ENCODE measurements at places on chromosomes 3 and 15. TPM values are rescaled to one million over a fixed set of nuclear protein-coding genes. Genes with fewer than 3 reads are reported as not detected.

GRCh38 chr3:154123906-154124305 lies 2.7 kb downstream of the ARHGEF26 start:
- no peak for DNase-seq

DNA sequence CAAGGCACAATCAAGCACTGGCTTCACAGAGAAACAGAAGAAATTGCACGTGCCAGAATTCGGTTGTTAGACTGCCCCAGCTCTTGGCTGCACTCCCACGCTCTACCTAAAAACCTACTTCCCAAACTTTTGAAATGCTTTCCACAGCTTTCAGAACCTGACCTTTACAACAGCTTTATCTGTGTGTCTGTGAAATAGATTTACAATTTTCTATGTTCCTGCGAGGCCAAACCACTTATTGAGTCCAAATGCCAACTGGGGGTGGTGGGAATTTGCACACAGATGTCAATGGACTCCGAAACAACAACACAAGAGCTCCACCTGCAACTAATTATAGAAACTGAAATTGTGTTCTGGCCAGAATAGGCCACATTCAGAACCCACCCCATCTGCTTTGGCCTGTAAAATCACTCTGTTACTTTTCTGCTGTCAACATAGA lies 44.6 kb downstream of the ERC2 start:
- DNase-seq = no peak

- DNase-seq = no peak
These were observed 14.0 kb downstream of the EDEM1 start for GRCh38 chr3:5201536-5201935.

- no peak for DNase-seq
These were observed 71.9 kb downstream of the ANXA2 start for GRCh38 chr15:60325905-60326304.

The NRROS gene
- 11.6 TPM for total RNA-seq

The GRK7 gene
- not detected for total RNA-seq

The PLSCR5 gene
- not detected for total RNA-seq

The INSYN1 gene
- 4.2 TPM for total RNA-seq

The TLR9 gene
- total RNA-seq = 0.94 TPM
